Upper lobe of left lung (tissue), 6 donors: ENCODE measurements at places on chromosomes 2 and 18.

DNA sequence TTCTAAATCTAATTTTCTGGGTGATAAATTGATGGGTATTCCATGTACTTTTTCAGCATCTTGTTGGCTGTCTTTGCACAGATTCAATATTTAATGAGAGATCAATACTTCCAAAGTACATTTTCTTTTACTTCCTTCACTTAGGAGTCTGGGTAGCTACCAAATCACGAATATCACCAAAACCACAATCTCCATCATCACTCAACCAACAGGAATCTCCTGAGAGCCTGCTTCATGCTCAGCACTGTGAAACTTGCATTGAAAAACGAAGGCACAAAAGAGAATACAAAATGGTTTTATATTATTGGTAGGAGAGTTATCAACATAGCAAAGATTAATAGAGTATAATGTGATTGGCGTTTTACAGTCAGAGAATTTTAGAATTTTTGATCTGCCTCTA lies 261.5 kb upstream of the DSEL start:
- no peak for DNase-seq

- no peak for DNase-seq
These were observed 49.5 kb upstream of the SP3 start for GRCh38 chr2:174014699-174015070.

- no peak for DNase-seq
These were observed 23.7 kb downstream of the CENPO start for GRCh38 chr2:24816884-24817283.

DNA sequence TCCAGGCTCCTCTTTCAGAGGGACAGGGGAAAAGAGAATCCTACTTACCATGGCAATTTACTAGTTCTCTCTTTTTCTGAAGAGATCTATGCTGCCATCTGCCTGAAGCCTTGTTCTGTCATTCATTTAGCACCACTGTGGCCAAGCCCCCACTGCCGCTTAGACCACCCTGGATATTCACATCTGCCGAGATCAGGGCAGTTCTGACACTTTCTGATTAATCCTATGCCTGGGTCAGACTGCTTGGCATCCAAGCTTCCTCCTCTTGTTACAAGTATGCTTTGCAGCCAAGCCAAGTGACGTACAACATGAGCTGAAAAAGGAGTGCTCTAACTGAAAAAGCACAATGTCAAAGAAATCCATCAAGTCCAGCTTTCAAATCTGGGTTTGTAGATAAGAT lies 332.6 kb downstream of the SUCLG1 start:
- no peak for DNase-seq

DNA sequence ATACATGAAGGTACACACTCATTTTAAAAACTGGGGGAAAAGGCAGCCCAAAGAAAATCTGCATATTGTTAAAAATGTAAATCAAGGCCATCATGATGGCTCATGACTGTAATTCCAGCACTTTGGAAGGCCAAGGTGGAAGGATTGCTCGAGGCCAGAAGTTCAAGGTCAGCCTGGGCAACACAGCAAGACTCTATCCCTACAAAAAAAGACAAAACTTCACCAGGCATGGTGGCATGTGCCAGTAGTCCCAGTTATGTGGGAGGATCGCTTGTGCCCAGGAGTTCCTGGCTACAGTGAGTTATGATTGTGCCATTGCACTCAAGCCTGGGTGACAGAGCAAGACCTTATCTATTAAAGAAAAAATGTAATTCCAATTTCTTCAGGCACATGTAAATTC lies 34.6 kb upstream of the TMEM247 start:
- DNase-seq, result no peak

GRCh38 chr2:189837326-189837725 lies 53.1 kb downstream of the PMS1 start:
- DNase-seq, result no peak

GRCh38 chr2:159211447-159212396 lies 74.8 kb downstream of the WDSUB1 start:
- no peak for DNase-seq

GRCh38 chr2:111238296-111238695 lies 117.6 kb downstream of the BCL2L11 start:
- DNase-seq, result no peak

- no peak for DNase-seq
These were observed 77.6 kb upstream of the CRIM1 start for GRCh38 chr2:36277881-36278523.
